T-helper 22 cell (primary cell): ENCODE measurements at places on chromosomes 2 and 18.

DNA sequence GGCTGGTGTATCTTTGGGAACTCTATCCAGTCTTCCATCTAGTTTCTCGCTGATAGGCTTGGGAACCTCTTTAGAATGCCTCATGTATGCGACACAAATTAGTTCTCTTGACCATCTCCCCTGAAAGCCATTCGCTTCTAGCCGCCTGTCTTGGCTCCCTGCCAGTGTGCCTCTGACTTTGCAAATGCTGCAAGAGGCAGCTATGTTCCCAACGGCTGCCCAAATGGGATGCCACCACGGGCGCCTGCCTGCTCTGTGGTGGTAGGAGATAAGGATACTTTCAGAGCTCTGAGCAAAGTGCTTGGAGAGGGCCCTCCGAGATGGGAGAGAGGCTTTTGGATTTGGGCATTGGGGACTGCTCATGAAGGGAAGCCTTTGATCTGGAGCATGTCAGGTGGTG is 77.7 kb upstream of the IGFBP5 start:
- DNase-seq = no peak

- DNase-seq = no peak
Measured at GRCh38 chr2:72109904-72110303, 37.8 kb downstream of the CYP26B1 start.

GRCh38 chr2:1431886-1432400 is 18.7 kb downstream of the TPO start:
- DNase-seq = no peak

DNA sequence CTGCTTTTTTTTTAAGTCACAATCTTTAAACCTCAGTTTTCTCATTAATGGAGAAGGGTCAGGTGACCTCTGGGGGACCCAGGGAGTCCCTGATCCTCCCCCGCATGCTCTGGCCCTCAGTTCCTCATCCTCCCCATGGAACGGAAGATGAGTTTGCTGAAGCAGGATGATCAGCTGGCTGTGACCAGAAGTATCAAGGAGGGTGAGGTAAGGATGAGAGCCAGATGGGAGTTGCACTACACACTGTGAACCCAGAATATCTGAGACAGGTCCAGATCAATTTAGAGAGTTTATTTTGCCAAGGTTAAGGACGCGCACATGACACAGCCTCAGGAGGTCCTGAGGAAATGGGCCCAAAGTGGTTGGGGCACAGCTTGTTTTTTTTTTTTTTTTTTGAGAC is 3.8 kb downstream of the CATIP start:
- DNase-seq = no peak

- no peak for DNase-seq
Measured at GRCh38 chr2:183998041-183998796, 600.1 kb upstream of the ZNF804A start.

- no peak for DNase-seq
Measured at GRCh38 chr2:160238392-160238791, 38.3 kb upstream of the ITGB6 start.

GRCh38 chr2:26112201-26112600 is 60.7 kb upstream of the GAREM2 start:
- no peak for DNase-seq

- DNase-seq = no peak
Measured at GRCh38 chr2:15662026-15662425, 70.4 kb downstream of the DDX1 start.

GRCh38 chr18:59459369-59460071 is 100.5 kb upstream of the LMAN1 start:
- no peak for DNase-seq

GRCh38 chr2:237782181-237782580 is 16.4 kb upstream of the RBM44 start:
- DNase-seq = no peak

DNA sequence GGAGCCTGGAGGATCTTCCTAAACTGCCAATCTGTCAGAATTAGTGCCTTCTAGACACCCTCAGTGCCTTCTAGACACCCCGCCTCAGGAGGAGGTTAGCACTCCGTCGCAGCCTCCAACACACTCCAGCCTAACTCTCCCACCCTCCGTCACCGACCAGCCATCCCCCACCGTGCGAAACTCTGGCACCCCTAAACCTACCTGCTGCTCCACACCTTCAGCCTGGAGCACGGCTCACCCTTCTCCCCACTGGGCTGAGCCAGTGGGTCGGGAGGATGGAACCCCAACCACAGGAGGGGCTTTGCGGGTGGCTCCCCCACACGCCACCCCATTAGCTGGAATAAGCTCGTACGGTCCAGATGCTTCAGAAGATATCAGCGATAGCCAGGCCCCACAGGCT is 468.9 kb upstream of the HS6ST1 start:
- DNase-seq = no peak

- DNase-seq = no peak
Measured at GRCh38 chr2:103991591-103991990, 862.3 kb upstream of the POU3F3 start.

GRCh38 chr18:39305766-39306165 is 1740.2 kb upstream of the CELF4 start:
- no peak for DNase-seq
